ENCODE measurements at places on chromosomes 16 and 17.

DNA sequence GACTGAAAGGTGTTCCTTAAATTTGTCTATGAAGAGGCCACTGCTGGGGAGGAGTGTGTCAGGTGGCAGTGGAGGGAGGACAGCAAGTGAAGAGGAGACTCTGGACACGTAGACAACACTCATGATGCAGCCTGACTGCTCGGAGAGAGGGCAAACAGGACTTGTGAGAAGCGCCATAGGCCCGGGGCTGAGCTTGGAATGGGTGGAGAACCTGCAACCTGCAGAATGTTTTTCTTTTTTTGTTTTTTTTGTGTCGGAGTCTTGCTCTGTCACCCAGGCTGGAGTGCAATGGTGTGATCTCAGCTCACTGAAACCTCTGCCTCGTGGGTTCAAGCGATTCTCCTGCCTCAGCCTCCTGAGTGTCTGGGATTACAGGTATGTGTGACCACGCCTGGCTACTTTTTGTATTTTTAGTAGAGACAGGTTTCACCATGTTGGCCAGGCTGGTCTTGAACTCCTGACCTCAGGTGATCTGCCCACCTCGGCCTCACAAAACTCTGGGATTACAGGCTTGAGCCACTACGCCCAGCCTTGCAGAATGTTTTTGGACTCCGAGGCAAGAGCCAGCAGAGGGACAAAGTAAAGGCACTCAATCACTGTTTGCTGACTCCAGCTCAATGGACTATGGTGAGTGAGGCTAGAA is 18.9 kb upstream of the C17orf58 start:
- DNase-seq = no peak

DNA sequence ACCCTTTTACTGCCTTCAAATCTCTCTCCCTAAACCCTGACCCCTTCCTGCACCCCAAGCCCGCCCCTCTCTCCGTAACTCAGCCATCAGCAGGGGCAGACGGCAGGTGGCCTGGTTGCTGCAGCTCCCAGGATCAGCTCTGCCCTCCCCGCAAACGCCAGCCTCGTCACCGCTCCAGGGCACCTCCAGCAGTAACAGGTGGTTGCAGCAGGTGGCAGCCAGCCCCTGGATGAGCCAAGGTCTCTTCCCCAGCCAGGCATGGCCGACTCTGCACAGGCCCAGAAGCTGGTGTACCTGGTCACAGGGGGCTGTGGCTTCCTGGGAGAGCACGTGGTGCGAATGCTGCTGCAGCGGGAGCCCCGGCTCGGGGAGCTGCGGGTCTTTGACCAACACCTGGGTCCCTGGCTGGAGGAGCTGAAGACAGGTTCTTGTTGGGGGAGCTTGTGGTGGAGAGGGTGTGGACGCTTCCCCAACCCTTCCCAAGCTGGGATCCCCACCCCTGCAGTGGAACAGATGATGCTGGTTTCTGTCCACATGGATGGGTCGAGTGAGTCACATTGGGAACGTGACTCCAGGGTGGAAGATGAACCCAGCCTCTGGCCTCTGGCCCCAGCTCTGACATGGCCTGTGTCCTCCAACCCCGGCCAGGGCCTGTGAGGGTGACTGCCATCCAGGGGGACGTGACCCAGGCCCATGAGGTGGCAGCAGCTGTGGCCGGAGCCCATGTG is 558 bp downstream of the HSD3B7 start:
- DNase-seq = peak; percentile 12

DNA sequence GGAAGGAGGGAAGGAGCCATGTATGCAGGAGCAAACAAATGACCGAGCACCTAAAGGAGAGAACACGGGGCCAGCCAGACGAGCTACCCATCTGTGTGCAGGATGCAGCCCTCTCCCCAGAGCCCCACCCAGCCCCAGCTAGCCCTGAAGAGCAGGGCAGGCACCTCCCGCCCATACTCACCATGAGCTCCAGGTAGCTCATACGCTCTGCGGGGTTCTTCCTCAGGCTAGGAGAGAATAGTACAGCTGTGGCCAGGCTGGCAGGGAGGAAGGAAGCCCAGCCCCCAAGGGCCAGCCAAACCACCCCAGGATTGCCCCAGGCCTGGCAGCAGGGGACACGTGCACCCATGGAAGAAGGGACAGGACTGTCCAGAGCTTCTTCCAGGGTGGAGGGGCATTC is 81.9 kb downstream of the KCNJ18 start:
- DNase-seq = no peak

DNA sequence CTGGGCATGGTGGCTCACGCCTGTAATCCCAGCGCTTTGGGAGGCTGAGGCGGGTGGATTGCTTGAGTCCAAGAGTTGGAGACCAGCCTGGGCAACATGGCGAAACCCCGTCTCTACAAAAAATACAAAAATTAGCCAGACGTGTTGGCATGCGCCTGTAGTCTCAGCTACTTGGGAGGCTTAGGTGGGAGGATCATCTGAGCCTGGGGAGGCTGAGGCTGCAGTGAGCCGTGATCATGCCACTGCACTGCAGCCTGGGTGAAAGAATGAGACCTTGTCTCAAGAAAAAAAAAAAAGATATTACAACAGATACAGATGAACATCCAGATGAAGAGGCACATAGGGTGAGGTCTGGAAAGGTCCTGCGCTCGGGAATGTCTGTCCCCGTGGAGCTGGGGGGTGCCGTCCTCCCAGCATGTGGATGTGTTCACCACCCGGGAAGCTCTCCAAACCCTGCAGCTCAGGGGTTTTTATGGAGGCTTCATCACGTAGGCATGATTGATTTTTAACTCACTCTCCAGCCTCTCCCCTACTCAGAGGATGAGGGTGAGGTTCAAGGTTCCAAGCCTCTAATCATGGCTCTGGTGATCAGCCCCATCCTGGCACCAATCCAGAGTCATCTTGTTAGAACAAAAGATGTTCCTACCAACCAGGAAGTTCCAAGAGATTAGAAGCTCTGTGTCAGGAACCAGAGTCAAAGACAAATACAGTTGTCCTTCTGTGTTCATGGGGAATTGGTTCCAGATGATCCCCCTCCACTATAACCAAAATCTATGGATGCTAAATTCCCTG is 85.0 kb upstream of the DNAJA2 start:
- DNase-seq = no peak

DNA sequence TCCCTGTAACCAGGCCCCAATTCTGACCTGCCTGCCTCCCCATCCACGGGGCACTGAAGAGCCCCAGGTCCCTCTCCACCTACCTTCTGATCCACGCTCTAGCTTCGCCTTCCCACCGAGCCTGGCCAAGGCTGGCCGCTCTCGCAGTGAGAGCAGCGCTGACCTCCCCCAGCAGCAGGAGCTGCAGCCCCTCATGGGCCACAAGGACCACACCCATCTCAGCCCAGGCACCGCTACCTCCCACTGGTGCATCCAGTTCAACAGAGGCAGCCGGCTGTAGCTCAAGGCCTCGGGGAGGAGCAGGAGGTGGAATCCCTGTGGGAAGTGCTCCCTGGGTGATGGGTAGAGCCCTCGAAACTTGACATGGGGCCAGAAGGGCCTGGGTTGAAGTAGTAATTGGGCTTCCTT is 8.4 kb upstream of the PLEKHG4 start:
- DNase-seq = no peak

- no peak for DNase-seq
Observed at GRCh38 chr17:8825802-8826201, 26.6 kb upstream of the MFSD6L start.

GRCh38 chr17:39946551-39947330 is 16.1 kb upstream of the GSDMA start:
- no peak for DNase-seq

GRCh38 chr17:7058831-7059447 is 15.0 kb upstream of the SLC16A11 start:
- DNase-seq = no peak

- no peak for DNase-seq
Observed at GRCh38 chr16:2084895-2085625, 37.3 kb downstream of the TSC2 start.

- no peak for DNase-seq
Observed at GRCh38 chr16:14446796-14447195, 183.3 kb downstream of the PARN start.

Data from HFFc6 (cell line).